Epithelial cell of alveolus of lung (primary cell): ENCODE measurements at places on chromosomes 13 and 19. TPM values are rescaled to one million over a fixed set of nuclear protein-coding genes. Genes with fewer than 3 reads are reported as not detected.

The KIR2DL1 gene
- total RNA-seq = not detected in 2 replicates

The GPR18 gene
- total RNA-seq = not detected in 2 replicates

The ONECUT3 gene
- total RNA-seq = not detected in 2 replicates

The KLK15 gene
- total RNA-seq = not detected in 2 replicates

The TINCR gene
- total RNA-seq = not detected in 2 replicates

The SRRM5 gene
- 0.26 TPM in 1 of 2 replicates, not detected in the other for total RNA-seq

The ATP5F1D gene
- 85.8 and 140 TPM in 2 replicates for total RNA-seq

The NR2F6 gene
- 76.9 and 86.4 TPM in 2 replicates for total RNA-seq

The DPF1 gene
- total RNA-seq = 3.9 and 4.1 TPM in 2 replicates

The OR7A5 gene
- 0.16 TPM in 1 of 2 replicates, not detected in the other for total RNA-seq

The UBXN6 gene
- total RNA-seq = 67.9 and 82.5 TPM in 2 replicates

The GJB2 gene
- total RNA-seq = 0.24 and 0.78 TPM in 2 replicates

The NXNL1 gene
- total RNA-seq = not detected in 2 replicates

The ATP8A2 gene
- total RNA-seq = under 0.01 and 1.2 TPM in 2 replicates

The RFPL4A gene
- not detected in 2 replicates for total RNA-seq

The GRK1 gene
- not detected in 2 replicates for total RNA-seq

The RRAS gene
- total RNA-seq = 64.0 and 122 TPM in 2 replicates

The SBK3 gene
- total RNA-seq = 0.13 and 0.40 TPM in 2 replicates

The CYP4F11 gene
- total RNA-seq = not detected in 2 replicates

The IFT88 gene
- 8.7 and 9.8 TPM in 2 replicates for total RNA-seq

The SMIM17 gene
- 3.0 TPM in 1 of 2 replicates, not detected in the other for total RNA-seq

The PSPN gene
- 0.26 and 1.4 TPM in 2 replicates for total RNA-seq

The LRRC63 gene
- total RNA-seq = not detected in 2 replicates

The MYH14 gene
- 0.65 TPM in 1 of 2 replicates, not detected in the other for total RNA-seq

The GPX4 gene
- 357 and 567 TPM in 2 replicates for total RNA-seq

The FAM124A gene
- total RNA-seq = 0.24 and 1.2 TPM in 2 replicates

The CD22 gene
- total RNA-seq = 5.6 TPM in 1 of 2 replicates, not detected in the other

The SYCN gene
- not detected in 2 replicates for total RNA-seq

The RASIP1 gene
- 3.4 and 8.3 TPM in 2 replicates for total RNA-seq

The NLRP9 gene
- total RNA-seq = not detected in 2 replicates

The PEG3 gene
- total RNA-seq = 1.4 and 2.2 TPM in 2 replicates

The GPR180 gene
- total RNA-seq = 8.9 and 9.2 TPM in 2 replicates

The ZNF571 gene
- total RNA-seq = 0.78 and 3.0 TPM in 2 replicates

The PROZ gene
- total RNA-seq = not detected in 2 replicates

The ZNF415 gene
- 3.7 and 8.7 TPM in 2 replicates for total RNA-seq

The SCN1B gene
- 3.8 and 5.9 TPM in 2 replicates for total RNA-seq

The FGF22 gene
- not detected in 2 replicates for total RNA-seq

The NKPD1 gene
- total RNA-seq = under 0.01 and 0.16 TPM in 2 replicates

The TTC9B gene
- total RNA-seq = 0.08 TPM in 1 of 2 replicates, not detected in the other

The NEK5 gene
- total RNA-seq = not detected in 2 replicates

The ZNF460 gene
- total RNA-seq = 29.3 and 55.3 TPM in 2 replicates

The FBXO27 gene
- total RNA-seq = 2.1 and 3.4 TPM in 2 replicates

The CACNG7 gene
- total RNA-seq = 4.7 and 8.8 TPM in 2 replicates
